NCI-H1694 treated with DMSO at 0.1 percent for 48 hours (cell line): ENCODE measurements at places on chromosomes 12 and 14.
A peak's percentile ranks its signal among the peaks of the same experiment; 100 is the strongest.

DNA sequence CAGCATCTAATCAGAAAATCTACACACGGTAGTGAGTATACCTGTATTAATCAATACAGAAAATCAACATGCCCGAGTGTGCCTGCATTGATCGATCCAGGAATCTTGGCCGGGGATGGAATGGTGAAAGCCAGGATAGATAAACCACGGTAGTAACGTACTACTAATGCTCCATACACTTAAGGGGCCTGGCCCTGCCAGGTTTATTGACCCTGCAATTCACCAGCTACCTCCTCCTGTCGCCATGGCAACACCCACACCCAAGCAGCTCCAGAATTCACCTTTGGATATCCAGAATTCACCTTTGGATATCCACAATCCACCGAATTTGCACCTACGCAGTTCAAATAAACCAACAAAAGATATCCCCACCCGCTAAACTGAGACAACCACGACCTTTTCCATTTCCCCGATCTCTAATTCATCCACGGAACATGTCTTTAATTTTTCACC lies 14.8 kb upstream of the CALM1 start:
- DNase-seq, result peak; percentile 50

DNA sequence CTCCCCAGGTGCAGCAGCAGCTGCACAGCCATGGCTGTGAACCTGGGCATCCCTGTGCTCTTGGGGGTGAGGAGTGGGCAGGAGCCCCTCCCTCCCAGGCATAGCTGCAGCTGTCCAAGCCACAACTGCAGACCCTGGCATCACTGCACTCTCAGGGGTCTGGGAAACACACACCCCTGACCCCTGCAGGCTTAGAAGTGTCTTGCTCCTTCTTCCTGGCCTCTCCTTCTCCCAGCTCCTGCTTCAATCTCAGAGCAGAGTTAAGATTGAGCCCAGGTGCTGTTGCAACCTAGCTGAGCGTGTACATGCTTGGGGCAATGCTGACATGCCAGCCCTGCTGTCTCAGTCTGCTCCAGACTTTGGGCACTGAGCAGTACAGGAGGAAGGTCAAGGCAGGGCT lies 833.6 kb downstream of the FLRT2 start:
- no peak for DNase-seq

DNA sequence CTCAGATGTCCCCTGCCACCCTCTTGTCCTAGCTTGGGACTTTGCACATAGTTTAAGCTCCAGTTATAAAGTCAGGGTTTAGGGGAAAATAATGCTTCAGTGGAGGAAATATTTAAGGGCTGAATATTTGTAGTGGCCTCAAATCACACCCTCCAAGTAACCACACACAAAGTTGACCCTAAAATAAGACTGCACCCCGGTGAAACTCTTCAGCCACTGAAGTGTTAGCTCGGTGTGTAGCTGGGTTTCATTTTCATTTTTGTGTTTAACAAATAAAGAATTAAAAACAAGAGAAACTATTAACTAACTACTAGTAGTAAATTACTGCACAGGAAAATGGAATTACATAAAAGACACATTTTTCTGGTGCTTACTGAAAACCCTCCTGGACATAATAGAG lies 14.8 kb upstream of the BCL11B start:
- no peak for DNase-seq

GRCh38 chr14:33363682-33364081 lies 425.0 kb downstream of the NPAS3 start:
- no peak for DNase-seq

- DNase-seq, result no peak
These were observed 331 bp downstream of the NCKAP1L start for GRCh38 chr12:54497883-54498282.

GRCh38 chr12:85949253-85949652 lies 75.2 kb downstream of the NTS start:
- no peak for DNase-seq

- no peak for DNase-seq
These were observed 107.2 kb downstream of the SCAF11 start for GRCh38 chr12:45883187-45883586.

DNA sequence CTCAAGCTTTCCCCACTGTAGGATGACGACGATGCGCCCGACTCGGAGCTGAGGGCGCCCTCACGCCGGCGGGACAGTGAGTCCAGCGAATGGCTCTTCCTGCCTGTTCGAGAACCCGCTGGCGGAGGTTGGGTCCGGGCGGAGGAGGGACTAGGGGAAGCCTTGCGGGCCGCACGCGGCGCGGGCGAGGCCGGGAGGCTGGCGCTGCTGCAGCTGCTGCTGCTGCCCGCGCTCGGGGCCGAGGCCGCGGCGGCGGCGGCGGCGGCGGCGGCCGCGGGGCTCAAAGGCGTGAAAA lies 1.9 kb downstream of the CCDC177 start:
- no peak for DNase-seq

DNA sequence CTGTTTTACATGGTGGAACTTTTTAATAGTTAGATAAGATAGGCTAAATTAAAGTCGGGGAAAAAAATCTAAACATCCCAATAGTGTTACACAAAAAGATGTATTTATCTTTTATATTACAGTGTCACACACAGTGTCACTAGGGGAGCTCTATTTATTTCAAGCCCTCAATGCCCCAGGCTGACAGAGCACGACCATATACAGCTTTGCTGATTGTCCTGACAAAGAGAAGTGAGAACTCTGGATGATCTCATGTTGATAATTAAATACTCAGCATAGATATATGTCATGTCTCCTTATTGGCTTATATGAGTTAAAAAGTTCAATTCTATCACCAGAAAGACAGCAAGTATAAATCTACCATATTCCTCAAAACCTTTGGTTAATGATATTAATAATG lies 594.3 kb downstream of the LRFN5 start:
- DNase-seq, result no peak

DNA sequence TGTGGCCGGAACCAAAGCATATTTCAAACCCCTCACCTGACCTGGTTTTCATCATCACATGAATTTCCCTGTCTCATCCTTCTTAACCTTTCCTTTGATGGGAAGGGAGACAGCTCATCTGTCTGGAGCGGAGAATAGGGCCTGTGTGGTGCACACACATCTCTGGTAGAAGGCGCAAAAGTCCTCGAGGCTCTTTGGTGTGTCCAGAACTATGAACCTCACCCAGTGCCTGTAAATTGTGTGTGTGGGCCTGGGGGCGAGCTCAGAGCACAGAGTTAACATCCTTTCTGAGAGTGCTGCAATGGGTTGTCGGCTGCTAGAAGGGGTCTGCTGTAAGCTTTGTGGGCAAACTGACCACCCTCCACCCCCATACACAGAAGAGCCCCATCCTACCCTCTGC lies 749 bp downstream of the GALNT6 start:
- no peak for DNase-seq

DNA sequence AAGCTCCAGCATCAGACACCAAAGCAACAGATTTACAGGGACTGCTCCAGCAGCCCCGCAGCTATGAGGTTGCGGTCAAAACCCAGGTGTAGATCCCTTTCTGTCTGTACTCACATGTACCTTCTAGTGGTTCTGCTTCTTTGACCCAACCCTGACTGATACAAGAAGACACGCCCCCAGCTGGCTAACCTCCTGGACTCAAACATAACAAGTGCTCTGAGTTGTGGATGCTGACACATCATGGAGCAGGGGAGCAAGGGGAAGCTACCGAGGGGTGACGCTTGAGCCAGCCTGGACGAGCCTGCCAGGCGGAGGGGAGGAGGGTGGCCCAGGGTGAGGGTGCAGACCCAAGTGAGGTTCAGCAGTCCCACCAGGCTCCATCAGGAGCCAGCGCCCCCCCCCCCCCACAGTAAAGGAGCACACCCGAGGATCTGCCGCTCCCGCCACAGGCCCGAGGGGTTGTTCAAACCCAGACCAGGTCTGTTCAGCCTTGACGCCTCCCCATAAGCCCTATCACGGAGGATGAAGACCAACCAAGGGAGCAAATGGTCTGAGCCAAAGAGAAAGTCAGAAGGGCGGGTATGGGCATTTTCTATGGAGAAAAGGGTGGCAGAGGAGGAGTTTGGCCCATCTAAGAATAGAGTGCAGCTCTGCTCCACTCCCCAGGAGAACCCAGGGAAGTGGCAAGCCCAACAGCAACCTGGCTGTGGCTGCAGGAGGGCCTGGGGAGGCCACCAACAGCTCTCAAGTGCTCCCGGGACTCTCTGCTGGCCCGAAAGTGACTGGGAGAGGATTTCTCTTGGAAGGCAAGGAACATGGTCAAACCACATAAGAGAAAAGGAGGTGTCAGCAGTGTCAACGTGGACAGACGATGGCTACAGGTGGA lies 229.4 kb downstream of the BCL11B start:
- no peak for DNase-seq

DNA sequence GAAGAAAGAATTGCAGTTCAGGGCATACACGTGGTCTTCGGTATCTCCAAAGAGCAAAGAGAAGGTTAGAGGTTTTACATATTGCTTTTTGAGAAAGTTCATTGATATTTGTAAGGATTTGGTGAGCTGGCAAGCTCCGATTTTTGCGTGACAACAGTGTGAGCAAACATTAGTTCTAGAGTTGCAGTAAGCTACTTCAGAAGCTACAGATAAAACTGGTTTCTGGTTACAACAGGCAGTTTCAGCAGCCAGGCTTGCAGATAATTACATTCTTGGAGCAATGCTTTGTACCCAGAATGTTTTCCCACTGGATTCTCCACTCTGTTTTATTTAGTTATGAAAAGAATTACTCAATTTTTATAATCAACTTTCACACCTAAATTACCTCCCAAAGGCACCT lies 28.2 kb downstream of the KLRK1 start:
- DNase-seq, result no peak

DNA sequence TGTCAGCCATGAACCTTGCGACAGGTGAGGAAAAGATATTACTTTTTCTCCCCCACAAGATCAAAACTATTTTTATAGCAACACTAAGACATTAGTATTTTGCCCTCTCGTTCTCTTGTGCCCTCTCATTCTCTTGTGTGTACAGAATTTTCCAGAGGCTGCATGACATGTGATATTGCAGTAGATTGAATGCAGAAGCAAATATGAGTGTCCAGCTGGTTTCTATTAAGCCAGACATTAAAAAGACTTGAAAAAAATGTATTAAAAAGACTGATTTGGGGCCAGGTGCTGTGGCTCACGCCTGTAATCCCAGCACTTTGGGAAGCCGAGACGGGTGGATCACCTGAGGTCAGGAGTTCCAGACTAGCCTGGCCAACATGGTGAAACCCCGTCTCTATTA lies 63.7 kb upstream of the ZFP36L1 start:
- no peak for DNase-seq

GRCh38 chr12:93378998-93379325 lies 1.2 kb downstream of the NUDT4 start:
- peak; percentile 41 for DNase-seq

GRCh38 chr14:38409071-38409705 lies 153.3 kb upstream of the CLEC14A start:
- no peak for DNase-seq

DNA sequence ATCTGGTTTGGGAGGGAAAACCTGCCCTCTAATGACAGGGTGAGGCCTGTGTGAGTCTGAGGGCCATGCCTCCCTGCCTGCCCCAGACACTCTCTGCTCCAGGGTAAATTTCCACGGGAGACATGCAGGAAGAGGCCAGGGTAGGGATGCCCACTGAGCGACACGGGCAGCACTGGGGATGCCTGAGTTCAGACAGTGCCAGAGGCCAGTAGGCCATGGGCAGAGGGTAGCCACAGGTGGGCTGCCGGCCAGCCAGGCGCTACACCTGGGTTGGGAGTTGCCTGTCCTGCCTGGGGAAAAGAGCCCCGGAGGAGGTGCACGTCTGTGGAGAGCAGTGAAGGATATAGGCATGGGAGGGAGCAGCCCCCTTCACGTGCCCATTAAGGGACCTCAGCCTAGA lies 3.6 kb downstream of the SERPINA12 start:
- no peak for DNase-seq

- no peak for DNase-seq
These were observed 30.6 kb upstream of the TRHDE start for GRCh38 chr12:72241552-72241951.

GRCh38 chr14:61563162-61563511 lies 132.2 kb upstream of the HIF1A start:
- no peak for DNase-seq

DNA sequence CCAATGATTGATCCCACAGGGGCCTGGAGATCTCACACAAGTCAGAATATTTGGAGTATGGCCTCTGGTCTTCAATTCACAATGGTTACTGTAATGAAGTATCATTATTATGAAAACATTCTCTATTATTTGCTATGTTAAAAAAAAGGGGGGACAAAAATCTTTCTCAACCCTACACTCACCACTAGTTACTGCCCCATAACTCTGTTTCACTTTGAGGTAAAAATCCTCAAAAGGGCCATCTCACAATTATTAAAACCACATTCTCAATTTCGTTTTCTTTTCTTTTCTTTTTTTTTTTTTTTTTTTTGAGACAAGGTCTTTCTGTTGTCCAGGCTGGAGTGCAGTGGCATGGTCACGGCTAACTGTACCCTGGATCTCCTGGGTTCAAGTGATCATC lies 59.6 kb upstream of the KCNC2 start:
- no peak for DNase-seq

DNA sequence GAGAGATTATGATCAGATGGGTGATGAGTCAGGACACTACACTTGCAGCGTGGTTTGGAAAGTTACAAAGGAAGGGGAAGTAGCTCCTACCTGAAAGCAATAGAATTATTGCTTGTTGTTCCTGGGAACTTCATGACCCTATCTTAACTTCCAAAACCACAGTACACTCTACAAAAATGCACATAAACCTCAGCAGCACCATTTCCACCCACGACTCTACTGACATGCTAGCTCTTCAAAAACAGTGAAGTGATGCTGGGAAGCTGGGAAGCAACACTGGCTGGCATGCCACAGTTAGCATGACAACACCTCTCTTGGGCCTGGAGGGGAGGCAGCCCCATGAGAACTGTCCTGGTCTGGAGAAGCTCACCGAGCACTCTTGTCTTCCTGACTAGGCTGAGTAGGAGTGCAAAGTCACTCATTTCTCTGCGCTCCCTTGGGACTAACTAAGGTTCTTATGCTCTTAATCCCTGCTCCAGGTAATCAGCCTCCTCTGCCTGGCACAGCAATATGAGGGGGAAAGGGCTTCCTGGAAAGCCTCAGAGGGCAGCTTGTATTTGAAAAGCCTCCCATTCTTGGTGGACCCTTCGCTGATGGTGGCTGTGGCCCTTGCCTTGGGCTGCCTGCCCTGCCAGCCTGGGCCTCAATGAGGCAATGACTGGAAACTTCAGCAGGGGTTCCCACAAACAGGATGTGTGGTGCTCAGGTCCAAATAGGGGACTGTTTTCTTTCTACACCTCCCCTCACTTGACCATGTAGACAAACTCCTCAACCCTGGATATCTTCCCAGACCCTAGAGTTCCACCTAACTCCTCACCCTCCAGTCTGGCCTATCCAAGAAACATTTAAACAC lies 1.2 kb downstream of the KRT3 start:
- no peak for DNase-seq

- DNase-seq, result peak; percentile 59
These were observed 592.5 kb upstream of the FLRT2 start for GRCh38 chr14:84937449-84937848.

GRCh38 chr12:25054783-25055144 lies 105.9 kb upstream of the BCAT1 start:
- no peak for DNase-seq

DNA sequence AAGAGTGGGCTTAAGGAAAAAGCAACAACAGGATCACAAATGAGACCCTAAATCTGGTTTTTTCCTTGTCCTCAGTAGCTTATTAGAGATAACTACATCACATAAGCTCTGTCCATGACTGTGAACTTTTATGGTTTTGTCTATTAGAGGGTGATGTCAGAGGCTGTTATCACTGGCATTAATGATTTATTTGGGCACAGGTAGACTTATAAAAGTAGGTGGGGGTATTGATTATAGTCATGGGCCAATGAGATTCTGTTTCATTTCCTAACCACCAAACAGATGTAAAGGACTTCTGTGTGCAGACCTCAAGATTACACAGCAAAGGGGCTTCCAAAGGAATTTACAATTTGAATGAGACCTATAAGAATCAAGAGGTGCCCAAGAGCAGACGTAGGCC lies 316.4 kb downstream of the NRXN3 start:
- no peak for DNase-seq
